Small intestine (tissue), 16 donors: ENCODE measurements at places on chromosomes 3 and 15.

DNA sequence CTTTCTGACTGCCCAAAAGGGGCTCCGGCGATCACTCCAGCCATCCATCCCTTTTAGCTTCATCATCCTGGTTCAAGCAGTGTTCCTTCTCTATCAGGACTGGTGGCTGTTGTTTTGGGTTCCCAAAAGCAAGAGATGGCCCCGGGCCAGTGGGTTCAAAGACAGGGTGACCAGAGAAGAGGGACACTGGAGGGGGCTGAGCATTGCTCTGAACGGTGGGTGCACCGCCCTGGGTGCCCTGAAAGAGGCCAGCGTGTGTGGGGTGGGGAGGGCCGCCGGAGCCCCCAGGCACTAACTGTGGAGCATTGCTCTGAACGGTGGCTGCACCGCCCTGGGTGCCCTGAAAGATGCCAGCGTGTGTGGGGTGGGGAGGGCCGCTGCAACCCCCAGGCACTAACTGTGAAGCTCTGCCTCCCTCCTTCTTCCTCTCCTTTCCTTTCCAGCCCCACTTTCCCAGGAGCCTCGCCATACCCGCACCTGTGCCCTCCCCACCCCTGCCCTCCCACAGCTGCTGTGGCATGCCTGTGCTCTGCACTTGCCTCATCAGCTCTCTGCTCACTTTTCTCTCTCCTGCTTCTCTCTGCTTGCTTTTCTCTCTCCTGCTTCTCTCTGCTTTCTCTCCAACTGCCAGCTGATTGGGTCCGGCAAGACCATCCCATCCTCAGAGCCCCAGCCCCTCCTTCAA is 37.4 kb upstream of the OR4F6 start:
- no peak for DNase-seq

- DNase-seq = peak; percentile 76
Observed at GRCh38 chr15:62306851-62307504, 141.9 kb upstream of the C2CD4B start.

DNA sequence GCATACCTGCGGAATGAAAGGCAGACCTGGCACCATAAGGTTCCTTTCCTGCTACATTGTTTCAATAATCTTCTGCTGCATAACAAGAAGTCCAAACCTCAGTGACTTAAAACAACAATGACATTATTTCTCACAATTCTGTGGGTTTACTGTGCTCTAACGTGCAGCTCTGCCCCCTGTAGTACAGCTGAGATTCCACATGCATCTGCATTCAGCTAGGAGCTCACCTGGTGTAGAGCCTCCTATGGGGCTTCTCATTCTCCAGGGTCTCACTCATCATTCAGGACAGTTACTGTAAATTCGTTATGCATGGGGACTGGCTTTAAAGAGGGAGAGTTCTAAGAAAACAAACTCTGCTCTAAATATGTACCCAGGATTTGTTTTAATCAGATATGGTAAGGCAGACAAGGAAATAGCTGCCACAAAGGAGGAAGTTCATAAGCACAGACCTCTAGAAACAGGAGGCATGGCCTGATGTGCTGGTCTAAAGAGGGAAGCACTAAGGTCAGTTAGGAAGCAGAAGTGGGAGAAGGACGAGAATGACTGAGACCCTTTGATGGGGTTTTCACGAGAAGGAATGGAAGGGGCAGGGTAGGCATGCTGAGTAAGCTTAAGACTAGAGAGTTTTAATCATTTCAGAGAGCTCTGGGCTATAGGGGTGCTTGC is 347.0 kb downstream of the NEK10 start:
- no peak for DNase-seq

- DNase-seq = no peak
Observed at GRCh38 chr3:31985831-31986230, 4.3 kb downstream of the ZNF860 start.

DNA sequence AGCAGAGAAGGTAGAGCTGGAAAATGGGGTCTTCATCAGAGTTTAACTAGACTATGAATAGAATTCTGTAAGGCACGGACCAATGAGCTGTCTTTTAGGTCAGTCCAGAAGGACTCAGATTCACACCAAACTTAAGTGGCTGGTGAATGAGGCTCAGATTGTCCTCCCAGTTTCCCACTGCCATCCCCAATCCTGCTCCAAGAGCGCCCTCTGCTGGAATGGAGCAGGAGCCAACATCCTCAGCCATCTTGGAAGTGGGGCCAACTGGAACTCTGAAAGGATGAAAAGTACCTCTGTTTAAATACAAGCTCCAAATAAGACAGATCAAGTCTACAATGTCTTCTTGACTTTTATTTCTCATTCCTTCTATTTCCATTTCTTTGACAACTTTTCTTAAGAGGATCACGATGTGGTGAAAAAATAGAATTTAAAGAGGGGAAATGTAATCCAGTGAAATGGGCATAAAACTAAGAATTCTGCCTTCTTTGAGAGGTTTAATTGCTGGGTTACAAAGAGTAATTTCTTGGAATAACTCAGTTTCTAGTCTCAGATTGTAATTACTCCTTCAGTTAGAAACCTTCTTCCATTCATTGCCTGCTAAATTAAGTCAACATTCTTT is 217.1 kb upstream of the TPRG1 start:
- DNase-seq = peak; percentile 86

DNA sequence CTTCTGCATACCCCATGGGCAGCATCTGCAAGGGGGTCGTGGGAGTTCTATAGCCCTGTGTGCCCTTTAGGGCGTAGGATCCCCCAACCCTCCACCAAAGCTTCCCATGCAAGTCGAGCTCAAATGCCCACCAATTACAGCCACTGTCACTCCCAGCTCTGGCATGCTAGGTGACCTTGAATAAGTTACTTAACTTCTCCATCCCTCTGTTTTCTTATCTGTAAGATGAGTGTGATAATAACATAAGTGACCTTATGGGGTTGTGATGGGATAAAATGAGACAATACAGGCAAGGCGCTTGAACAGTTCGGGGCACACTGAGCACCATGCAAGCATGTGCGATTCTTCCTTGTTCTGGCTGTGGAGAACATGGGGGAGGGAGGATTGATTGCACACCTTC is 74.8 kb upstream of the POMGNT2 start:
- DNase-seq = no peak

- no peak for DNase-seq
Observed at GRCh38 chr3:160949460-160949859, 155.7 kb downstream of the B3GALNT1 start.

GRCh38 chr3:173886-174285 is 22.7 kb upstream of the CHL1 start:
- no peak for DNase-seq

DNA sequence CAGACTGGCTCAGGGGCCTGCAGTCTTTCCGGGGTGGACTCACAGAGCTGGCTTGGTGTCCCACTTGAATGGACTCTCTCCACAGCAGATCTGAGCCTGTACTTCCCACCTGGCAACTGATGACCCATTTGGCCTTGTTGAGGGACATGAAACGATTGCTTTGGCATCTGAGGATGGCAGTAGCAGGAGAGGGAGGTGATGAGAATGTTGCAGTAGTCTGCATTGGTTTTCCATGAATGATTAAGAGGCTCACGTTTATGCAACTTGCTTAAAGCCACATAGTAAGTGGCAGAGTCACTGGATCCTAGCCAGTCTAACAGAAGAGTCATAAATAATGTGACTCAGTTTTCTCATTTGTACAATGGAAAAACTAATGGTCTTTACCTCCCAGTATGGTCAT is 21.9 kb downstream of the IL20RB start:
- DNase-seq = no peak

GRCh38 chr3:186997473-186997939 is 67.2 kb downstream of the ST6GAL1 start:
- no peak for DNase-seq

DNA sequence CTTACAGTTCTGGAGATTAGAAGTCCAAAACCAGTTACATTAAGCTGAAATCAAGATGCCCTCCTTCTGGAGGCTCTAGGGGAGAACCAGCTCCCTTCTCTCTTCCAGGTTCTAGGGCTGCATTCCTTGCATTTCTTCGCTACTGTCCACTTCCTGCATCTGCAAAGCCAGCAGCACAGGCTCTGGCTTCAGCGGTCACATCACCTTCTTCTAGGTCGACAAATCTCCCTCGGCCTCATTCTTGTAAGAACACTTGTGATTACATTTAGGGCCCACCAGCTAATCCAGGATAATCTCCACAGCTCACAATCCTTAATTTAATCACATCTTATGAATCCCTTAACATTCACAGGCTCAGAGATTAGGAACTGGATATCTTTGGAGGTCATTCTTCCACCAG is 73.8 kb downstream of the MINAR1 start:
- no peak for DNase-seq

DNA sequence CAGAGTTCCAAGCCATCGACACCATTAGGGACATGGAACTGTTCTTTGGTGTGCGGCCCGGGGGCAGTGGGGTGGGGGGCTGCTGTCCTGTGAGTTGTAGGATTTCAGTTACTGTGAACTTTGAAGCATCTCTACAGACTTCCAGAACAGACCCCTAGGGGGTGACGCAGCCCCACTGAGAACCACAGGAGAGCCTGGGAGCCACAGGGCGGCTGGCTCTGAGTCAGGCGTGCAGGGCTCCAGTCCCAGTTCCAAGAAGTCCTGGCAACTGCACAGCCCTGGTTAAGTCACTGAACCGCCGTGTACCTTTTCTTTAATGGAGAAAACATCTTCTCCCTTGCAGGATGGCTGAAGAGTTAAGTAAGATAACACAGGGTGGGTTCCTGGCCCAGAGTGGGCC is 23.5 kb upstream of the LRTM1 start:
- DNase-seq = peak; percentile 11

DNA sequence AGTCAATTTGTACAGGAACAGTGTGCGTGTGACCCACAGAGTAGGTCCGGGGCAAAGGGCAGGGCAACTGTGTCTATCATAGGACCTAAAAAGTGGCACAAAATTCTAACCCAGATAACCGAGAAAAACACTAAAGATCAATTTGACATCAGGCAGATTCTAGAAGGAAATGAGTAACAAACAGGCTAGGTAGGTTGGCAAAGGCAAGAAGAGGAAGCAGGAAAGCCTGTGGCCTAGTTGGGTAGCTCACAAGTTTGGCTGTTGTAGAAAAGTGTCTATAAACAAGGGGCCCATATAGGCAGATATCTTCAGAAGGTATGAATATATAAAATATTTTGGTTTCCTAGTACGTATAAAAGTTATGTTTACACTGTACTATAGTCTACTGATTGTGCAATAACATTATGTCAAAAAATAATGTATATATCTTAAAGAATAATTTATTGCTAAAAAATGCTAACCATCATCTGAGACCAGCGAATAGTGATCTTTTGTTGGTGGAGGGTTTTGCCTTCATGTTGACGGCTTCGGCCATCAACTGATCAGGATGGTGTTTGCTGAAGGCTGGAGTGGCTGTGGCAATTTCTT is 13.3 kb upstream of the OR5K1 start:
- no peak for DNase-seq

GRCh38 chr3:105606016-105606415 is 239.3 kb downstream of the ALCAM start:
- DNase-seq = no peak

GRCh38 chr15:52656412-52656811 is 22.8 kb downstream of the ATOSA start:
- no peak for DNase-seq

- no peak for DNase-seq
Observed at GRCh38 chr3:72725229-72725628, 123.0 kb downstream of the SHQ1 start.

DNA sequence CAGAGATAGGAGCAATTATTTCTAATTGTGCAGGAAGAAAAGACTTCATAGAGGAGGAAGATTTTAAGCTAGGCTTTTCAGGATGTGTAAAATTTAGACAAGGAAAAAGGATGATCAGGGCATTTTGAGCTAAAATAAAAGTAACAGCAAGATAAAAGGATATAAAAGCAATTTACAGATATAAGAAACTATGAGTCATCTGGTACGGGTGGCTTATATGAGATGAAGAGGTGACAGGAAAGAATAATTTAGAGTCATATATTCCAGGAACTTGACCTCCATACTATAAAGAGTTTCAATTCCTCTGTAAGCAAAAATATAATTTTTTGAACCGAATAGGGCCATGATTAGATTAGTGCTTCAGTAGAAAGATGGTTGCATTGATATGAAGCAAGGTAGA is 273.7 kb downstream of the RBMS3 start:
- DNase-seq = no peak

DNA sequence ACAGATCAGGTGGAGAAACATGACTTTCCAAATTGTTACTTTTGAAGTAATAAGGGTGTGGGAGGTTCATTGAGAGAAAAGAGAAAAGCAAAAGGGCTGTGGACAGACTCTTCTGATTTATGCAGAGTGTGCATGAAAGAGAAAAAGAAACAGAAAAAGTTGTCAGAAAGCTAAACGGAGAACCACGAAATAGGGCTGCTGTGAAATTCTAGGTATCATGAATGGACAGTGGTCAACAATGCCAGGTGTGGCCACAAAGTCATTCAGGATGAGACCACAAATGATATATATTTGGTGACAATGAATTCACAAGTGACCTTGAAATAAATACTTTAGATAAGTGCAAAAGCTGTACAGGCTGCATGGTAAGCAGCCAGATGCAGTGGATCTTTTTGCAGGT is 170.1 kb downstream of the IL5RA start:
- no peak for DNase-seq

- no peak for DNase-seq
Observed at GRCh38 chr3:37945156-37945806, 45.3 kb upstream of the VILL start.

- DNase-seq = no peak
Observed at GRCh38 chr3:148042663-148043445, 633.7 kb downstream of the ZIC1 start.

DNA sequence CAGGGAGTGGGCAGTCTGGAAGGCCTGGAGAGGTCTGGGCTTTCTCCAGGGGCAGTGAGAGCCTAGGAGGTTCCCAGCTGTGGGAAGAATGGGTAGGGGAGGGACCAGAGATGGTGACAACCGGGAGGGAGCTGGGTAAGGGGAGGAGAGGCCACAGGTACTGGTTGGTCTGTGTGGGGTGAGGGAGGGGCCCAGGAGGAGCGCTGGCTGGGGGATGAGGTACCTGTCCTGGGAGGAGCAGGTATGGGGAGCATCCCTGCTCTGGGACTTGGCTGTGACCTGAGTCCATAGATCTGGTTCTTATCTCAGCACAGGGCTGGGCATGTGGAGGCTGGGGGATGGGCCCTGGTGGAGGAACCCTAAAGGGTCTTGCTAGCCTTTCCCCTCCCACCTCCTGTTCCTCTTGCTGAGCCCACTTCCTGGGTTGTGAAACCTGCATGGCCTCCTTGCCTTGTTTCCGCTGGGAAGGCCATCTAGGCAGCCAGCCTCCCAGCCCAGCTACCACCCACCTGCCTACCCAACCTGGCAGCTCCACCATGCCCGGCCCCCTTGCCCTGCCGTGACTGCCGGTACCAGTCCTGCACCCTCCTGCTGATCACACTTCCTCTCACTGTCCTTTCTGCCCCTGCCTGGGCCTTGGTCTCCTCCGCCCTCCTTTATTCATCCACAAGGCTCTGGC is 11.0 kb downstream of the PRKCD start:
- no peak for DNase-seq

GRCh38 chr3:48128774-48129173 is 59.4 kb downstream of the CDC25A start:
- no peak for DNase-seq

GRCh38 chr3:115709093-115709492 is 85.8 kb downstream of the GAP43 start:
- DNase-seq = no peak
